ENCODE measurements at places on chromosomes 6 and 20. TPM values are rescaled to one million over a fixed set of nuclear protein-coding genes. Genes with fewer than 3 reads are reported as not detected.

- peak; percentile 48 for DNase-seq
Observed at GRCh38 chr20:56974499-56975250, 291.8 kb downstream of the BMP7 start.

GRCh38 chr20:22924046-22924737, 110.9 kb upstream of the SSTR4 start:
- no peak for DNase-seq

DNA sequence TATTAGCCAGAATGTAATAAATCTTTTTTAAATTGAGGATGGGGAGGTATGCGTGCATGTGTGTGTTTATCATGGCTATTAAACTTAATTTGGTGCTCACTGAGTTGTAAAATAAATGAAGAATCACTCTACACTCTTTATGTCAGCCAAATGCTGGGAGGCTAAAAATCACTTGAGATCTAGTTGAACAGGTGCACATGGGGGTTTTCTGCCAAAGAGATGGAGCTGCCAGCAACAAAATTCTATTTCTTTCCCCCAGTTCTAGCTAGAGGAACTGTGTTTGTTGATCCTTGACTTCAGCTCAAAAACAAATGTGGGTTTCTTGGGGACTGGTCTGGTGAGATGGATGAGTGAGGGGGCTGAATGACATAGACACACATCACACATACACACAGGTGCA, 183.3 kb upstream of the BTBD3 start:
- DNase-seq: no peak

- DNase-seq: no peak
Observed at GRCh38 chr6:157487110-157487773, 106.3 kb downstream of the ZDHHC14 start.

DNA sequence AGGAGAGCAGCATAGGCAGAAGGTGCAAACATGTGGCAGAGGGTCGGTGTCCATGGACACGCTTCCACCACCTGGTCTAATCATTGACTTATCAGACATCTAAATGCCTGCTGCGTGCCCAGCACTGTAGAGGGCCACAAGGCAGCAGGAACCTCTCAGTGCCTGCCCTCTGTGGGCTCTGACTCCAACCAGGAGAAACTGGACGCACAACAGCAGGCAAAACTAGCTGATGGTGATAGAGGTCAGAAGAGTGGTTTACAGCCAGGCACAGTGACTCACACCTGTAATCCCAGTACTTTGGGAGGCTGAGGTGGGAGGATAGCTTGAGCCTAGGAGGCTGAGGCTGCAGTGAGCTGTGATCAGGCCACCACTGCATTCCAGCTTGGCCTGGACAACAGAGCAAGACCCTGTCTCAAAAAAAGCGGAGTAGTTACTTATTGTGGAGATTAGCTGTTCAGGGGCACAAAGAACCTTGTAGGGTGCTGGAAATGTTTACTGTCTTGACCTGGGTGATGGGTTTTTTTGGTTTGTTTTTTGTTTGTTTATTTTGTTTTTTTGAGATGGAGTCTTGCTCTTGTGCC, 46.5 kb downstream of the PPARD start:
- DNase-seq: no peak

GRCh38 chr20:49045440-49046086, 549 bp upstream of the CSE1L start:
- peak; percentile 29 for DNase-seq

DNA sequence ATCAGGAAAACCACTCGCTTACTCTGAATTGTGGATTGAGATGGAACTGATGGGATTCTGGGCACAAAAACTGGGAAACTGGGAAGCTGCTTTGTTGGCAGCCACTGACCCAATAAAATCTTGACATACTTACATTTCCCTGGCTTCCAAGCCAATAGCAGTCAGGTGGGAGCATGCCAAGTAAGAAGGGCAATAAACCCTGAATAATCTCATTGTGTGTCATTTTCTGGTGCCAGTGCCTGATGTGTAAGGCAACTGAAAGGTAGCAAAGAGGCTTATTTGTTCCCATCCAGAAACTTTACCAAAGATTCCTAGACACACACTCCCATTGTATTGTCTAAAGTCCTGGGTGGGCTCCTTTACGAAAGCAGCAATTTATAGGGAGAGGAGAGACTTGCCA, 93.2 kb downstream of the TBX18 start:
- DNase-seq: no peak

DNA sequence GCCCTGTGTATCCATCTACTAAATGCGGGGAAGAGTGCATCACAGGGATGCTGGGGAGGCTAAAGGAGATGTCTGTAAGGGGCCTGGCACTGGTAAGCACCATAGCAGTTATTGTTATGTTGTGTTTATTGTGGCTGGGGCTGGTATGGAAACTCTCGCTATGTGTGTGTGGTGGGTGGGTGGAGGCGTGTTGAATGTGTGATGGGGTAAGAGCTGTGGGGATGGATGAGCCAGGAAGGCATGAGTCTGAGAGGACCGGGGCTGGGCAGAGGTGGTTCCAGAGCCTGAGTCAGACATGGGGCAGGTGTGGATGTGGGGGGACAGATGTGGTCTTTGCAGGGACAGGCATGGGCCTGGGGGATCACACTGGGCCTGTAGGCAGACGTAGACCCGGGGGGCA, 88.1 kb downstream of the GRM4 start:
- DNase-seq: no peak

DNA sequence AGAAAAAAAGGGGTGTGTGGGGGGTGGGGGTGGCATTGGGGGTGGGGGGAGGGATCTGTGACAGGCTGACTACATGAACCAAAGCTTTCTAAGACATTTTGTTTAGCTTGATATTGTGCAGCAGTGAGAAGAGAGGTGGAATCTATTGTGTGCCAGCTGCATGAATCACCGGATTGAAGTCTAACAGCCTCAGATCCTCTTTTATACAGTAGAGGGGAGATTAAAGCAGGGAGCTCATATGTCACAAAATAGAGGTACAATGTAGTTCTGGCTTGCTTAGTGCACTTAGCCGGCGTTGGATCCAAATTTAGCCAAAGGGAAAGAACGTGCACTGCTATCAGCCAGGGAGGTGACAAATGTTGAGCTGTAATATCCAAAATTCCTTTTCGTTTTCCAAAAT, 404.2 kb upstream of the CITED2 start:
- no peak for DNase-seq

DNA sequence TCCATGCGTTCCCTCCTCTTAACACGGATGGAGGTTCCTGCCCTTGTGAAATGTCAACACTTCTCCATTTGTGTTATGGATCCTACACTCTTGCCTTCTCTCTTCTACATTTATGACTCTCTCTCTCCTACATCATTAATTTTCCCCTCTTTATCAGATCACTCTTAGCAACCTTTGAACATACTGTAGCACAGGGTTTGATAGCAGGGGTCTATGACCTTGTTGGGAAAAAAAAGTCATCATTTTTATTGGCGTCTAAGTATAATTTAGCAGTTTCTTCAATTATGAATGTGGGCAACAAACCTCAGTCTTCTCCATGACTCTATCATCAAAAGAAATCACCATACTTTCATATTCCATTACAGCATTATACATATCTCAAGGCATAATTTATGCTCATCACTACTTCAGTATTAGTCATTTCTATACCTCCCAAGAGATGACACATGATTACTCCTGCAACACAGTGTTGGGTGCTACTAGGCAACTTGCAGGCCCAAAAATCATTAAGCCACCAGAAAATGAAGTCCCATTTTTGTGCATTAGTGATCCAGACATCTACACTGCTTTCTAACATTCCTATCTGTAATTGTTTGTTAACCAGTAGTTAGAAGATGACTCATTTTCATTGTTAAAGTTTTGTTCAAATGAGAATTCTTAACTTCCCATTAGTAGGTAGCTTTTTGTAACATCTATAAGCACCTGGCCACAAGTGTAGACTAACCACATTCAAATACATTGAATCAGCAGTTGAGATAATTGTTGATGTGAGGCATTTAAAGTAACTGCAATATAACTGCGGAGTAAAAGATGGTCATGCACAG, 9.5 kb downstream of the CYP39A1 start:
- no peak for DNase-seq

GRCh38 chr6:132122176-132122575, 171.0 kb upstream of the CCN2 start:
- no peak for DNase-seq

DNA sequence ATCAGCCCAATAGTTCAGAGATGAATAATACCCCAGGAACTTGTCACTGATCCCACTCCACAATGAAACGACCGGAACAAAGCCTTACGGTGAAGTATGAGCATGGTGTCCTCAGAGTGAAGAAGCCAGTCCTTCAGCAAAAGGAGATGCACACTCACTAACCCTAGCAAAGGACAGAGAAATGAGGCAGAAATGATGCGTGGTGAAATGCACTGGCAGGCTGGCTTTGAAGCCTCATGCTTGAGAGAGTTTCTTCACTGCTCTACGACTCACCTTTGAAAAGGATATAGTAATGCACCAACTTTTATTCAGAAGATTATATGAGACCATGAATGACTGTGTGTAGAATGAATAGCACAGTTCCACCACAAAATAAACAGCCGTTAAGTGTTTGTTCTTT, 74.8 kb downstream of the PHACTR1 start:
- no peak for DNase-seq

Gene RCAN2
- not detected for total RNA-seq

Gene SLC12A5
- total RNA-seq: 5.3 TPM

Gene PAK5
- total RNA-seq: not detected
